ENCODE measurements at places on chromosomes 16 and 17.

DNA sequence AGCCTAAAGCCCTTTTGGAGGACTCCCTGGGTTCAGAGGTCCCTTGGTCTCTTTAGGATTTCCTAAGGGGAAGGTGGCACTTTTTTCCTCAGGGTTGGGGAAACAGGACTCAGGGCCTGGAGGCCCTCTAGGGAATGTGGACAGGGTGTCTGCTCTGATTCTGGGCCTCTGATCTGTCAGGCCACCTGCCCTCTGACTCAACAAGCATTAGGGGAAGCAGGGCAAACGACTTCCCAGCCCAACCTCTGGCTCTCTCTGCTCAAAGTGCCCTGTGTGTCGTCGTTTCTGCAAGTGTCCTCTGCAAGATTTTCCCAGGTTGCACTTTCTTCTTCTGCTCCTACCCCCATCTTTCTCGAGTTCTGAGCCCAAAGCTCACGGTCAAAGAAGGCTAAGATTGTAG, 6.6 kb upstream of the IGFBP4 start:
- no peak for DNase-seq

- DNase-seq, result no peak
Observed at GRCh38 chr16:29770250-29770929, 7.7 kb upstream of the ZG16 start.

GRCh38 chr17:45441526-45442310, 9.0 kb upstream of the ARHGAP27 start:
- no peak for DNase-seq

GRCh38 chr17:83151056-83151441, 71.6 kb downstream of the METRNL start:
- no peak for DNase-seq

- DNase-seq, result no peak
Observed at GRCh38 chr17:27106982-27107360, 186.9 kb upstream of the WSB1 start.
